Stomach (tissue), 19 donors: ENCODE measurements at places on chromosomes 7 and 10.

DNA sequence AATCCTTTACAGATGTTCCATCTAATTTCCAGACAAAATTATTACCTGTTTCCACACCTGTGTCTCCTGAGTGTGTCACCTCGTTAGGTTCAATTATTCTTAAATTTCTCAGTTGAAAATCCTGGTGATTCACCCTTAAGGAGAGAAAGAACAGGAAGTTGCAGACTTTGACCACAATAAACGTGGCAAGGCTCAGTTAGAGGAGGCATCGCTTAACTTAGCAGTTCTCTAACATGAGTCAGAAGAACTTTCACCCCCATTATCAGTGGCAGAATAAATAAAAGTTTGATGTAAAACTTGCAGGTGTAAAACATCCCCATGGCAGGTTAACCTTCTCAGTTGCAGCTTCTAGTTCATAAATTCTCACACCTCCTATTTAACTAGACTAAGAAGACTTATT is 8.3 kb downstream of the XPNPEP1 start:
- DNase-seq: no peak

GRCh38 chr7:46613551-46613950 is 692.5 kb upstream of the IGFBP3 start:
- no peak for DNase-seq

DNA sequence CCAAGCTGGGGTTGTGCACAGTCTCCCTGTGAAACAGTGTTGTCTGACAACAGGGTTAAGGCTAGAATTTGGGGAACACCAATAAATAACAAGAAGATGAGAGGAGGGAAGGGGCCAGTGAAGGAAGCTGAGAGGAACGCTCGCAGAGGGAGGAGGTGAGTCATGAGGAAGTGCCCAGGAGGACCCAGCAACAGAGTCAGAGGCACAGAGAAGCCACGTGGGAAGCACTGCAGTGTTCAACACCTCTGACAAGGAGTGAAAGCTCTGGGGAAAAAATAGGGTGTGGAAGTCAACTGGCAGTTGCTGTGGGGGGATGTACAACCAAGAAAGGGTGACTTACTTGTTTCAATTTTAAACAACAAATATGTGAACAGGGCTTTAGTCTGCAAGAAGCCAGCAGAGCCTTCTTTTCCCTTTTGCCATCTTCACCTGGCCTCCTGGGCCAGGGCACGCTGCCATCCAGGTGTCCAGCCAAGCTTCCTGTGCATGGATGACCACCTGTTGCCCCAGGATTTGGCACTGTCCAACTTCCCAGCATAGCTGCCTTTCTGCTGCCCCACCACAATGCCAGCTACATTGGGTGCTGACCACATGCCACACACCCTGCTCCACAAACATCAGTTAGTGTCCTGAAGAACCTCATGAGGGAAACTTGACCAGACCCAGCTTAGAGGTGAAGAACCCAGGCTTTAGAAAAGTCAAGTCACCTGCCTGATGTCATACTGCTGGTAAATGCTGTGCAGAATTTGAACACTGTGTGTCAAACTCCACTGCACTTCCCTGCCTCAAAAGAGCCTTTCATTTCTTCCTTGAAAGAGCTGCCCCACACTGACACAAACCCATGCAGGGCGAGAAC is 69.6 kb downstream of the ATXN7L1 start:
- peak; percentile 35 for DNase-seq

DNA sequence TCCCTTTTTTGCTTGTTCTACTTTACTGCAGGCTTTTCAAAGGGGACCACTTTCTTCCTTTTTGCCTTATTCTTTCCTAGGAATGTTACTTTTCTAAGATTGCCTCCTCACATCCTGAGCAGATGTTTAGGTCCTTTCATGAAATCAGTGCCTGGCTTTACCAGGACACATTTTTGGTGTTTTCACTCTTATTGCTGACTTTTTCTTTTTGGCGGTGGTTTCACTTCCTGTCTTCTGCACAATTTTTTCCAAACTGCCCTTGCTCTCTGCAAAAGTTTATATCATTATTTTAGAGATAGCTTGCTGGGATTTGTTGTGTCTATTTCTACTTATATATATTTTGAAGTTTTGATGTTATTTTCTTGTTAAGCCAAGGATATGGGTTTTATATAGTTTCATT is 332.2 kb upstream of the MTPN start:
- DNase-seq: no peak

GRCh38 chr10:110174201-110174600 is 33.2 kb upstream of the MXI1 start:
- no peak for DNase-seq

GRCh38 chr7:157984423-157985163 is 603.0 kb downstream of the PTPRN2 start:
- DNase-seq: no peak

DNA sequence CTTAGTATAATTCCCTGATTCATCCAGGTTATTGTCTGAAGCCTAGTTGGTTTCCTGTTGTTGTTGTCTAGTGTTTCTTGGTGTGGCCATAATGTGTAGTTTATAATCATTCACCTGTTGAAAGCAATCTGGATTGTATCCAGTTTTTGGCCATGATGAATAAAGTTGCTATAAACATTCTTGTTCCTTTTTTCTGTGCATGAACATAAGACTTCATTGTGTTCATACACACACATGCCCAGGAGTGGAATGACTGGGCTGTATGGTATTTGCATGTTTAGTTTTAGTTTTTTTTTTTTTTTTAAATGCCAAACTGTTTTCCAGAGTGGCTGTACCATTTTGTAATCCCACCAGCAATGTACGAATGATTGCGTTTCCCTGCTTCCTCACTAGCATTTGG is 349.8 kb downstream of the SDK1 start:
- DNase-seq: no peak

DNA sequence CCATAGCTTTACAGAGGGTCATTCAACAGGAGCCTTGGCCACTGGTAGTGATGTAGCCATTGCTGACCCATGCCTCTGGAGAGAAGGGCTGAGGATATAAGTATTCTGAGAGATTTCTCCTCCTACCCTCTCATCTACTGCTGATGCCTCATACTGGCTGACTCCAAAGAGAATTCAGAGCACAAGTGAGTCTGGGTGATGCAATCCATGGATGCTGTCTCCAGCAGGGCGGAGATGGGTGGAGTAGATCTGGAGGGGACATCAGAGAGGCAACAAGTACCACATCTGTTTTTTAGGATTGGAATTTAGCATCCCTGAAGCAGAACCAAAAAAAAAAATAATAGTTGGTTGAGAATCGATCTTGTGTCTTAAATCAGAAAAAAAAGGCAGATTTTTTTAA is 705.7 kb upstream of the CELF2 start:
- DNase-seq: no peak

DNA sequence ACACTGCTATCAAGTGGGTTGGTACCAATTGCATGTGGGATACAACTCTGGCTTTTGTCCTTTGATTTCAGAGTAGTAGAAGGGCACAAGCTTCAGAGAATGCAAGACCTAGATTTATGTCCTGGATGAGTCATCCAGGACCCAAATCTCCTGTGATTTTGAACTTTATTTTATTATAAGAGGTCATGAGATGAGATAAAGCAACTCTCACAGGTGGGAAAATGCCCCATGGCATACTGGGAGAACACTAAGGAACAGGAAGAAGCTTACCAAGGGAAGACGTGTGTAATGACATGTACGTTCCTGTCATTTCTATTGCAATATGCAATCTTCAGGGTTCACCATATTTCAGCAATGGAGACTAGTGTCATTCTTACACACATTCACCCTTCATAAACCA is 966 bp downstream of the MALRD1 start:
- DNase-seq: no peak

- DNase-seq: no peak
Observed at GRCh38 chr7:108328174-108328651, 128.0 kb downstream of the NRCAM start.
